ENCODE measurements at places on chromosomes 11 and 22. TPM values are rescaled to one million over a fixed set of nuclear protein-coding genes. Genes with fewer than 3 reads are reported as not detected.

DNA sequence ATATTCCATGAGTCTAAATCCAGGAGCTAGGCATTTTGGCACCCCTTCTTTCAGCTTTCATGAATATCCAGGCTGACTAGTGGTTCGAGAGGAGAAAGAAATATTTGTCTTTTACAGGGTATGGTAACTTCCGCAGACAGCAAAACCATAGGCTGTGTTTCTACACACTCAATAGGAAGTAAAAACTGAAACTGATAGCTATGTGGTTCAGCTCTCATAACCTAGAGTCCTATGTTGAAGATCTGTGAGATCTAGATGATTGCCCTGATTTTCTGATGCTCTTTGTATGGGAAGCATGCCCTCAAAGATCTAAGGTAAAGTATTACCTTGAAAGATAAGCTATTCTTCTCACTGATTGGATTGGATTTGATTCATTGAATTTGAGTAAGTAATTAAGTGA lies 118.3 kb downstream of the CD44 start:
- no peak for DNase-seq

GRCh38 chr11:122711831-122712381 lies 56.4 kb downstream of the UBASH3B start:
- no peak for DNase-seq

DNA sequence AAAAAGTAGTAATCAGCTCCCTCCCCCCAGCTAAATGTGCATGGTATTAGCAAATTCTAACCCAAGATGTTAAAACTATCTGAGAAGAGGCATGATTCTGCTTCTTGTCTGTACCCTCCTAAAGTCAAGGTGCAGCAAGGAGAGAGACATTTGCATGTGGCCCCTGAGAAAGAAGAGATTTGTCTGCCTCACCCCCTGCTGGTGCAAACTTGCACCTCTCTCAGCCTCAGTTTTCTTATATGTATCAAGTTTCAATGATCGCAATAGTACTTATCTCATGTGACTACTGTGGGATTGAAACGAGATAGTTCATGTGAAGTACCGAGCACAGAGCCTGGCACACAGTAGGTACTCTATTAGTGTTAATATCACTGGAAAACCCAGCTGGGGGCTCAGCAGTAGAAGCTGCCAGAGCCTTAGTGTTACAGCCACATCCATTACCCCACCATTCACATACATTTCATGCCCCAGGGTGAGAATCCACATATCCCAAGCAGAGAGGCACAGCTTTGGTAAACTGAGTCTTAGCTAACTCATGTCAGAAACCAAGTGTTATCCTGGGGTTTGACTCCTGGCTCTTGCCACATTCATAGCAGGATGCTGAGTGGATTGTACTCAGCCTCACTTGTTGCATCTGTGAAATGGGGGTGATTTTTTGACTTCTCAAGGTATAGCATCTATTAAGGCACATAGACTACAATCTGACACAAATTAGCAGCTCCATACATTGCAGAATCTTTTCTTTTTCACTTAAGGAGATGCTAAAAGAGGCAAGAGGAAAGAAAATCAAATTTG lies 24.9 kb downstream of the CD44 start:
- no peak for DNase-seq

- DNase-seq: no peak
Observed at GRCh38 chr11:2207773-2208621, 36.4 kb upstream of the TH start.

- no peak for DNase-seq
Observed at GRCh38 chr11:86249307-86250098, 5.0 kb downstream of the EED start.

DNA sequence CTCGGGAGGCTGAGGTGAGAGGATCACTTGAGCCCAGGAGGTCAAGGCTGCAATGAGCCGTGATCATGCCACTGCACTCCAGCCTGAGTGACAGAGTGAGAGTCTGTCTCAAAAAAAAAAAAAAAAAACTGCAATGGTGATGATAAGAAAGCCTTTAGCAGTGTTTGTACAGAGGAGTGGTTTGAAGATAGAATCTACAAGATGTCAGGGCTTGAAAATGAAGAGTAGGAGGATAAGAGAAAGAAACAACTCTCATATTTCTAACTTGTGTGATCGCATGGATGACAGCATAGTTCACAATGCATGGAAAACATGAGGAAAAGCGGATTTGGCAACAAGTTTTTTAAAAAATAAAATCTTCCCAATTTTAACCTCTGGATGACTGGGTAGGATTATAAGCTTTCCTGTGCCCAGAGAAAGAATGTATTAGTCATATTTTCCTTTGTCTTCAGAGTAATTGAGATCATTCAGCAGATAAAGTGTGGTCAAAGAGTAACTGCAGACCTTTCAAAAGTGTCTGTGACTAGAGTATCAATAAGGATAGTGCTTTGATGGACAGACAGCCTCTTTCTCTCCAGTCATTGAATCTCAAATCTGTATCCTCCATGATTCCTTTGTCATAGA lies 328.1 kb downstream of the CASP12 start:
- DNase-seq: no peak

- DNase-seq: no peak
Observed at GRCh38 chr11:104813532-104813931, 84.7 kb downstream of the CASP12 start.

DNA sequence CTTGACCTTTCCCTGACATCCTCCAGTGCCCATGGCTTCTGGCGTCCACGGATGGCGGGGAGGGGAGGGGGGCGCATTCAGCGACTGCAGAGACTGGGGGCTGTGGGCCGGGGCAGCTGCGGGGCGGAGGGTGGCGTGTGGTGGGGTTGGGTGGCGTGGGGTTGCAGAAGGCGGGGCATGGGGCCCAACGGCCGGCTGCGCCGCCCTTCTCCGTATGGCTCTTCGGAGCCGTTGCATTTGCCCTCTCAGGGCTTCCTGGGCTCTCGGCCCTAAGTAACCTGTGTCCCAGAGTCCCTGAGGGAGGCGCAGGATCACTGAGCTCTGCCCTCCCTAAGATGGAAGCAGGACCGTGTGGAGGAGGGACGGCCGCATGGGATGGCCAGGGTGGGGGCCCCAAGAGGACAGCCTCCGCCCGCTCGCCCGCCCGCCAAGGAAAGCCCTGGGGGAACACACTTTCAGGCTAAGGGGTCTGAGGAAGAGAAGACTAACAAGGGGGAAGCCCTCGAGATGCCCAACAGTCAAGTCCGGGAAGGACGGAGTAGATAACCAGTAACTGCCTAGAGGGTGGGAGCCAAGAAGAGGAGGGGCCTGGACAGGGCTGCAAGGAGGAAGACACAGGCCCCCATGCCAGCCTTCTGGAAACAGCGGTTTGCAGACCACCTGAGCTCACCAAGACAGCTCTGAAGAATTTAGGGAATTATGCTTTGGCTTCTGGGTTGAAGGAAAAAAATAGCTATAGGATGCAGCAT lies 9.2 kb upstream of the AIFM3 start:
- DNase-seq: no peak

- DNase-seq: no peak
Observed at GRCh38 chr11:20608934-20609333, 9.5 kb downstream of the SLC6A5 start.

DNA sequence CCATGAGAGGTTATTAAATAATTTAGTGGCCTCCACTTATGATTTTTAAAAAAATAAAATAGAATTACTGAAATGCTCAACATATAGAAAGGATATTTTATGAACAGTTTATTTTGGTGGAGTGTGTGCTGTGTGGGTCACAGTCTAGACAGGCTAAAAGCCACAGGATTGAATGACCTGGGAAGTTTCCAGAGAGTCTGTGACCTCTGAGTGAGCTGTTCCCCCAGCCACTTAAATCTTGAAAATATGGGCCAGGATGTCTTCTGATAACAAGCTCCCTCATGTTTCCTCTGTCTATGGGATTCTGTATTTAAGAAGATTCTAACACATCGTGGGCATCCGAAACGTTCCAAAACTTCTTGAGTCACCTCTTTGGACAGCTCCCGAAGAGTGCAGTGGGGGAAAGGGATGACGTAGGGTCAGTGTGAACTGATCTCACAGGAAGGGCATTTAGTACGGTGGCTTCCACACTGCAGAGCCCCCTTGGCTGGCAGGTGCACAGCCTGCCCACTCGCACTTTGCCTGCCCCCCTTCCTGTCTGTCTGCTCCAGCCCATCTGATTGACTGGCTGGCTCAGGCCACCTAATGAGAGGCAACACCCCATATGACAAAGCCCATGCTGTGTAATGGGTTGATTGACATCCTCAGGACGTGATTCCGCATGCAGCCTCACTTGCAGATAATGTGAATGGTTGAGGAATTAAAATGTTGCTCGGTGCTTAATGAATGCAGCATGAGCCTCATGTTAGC lies 97.4 kb downstream of the NTM start:
- no peak for DNase-seq

GRCh38 chr11:20045098-20045688 lies 115.1 kb downstream of the DBX1 start:
- no peak for DNase-seq

- peak; percentile 54 for DNase-seq
Observed at GRCh38 chr11:13207665-13208594, 69.7 kb upstream of the BMAL1 start.

GRCh38 chr22:36900225-36900624 lies 13.2 kb upstream of the CSF2RB start:
- DNase-seq: no peak

DNA sequence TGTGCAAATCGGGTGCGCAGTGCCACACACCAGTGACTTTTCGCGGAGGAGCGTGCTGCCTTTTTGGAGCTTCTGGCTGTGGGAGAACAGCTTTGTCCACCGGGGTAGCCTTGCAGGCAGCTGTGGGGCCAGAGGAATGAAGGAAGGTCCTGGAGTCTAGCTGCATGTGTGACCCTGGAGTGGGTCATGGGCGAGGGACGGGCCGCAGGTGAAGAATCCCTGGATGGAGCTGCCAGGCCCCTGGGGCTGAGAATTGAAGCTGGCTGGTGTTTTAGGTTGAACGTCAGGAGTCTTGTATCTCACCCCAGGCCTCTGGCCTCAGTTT lies 8.6 kb downstream of the CCND1 start:
- DNase-seq: no peak

- peak; percentile 22 for DNase-seq
Observed at GRCh38 chr11:64153812-64154211, 12.1 kb downstream of the MACROD1 start.

GRCh38 chr11:8813658-8814057 lies 97.3 kb upstream of the AKIP1 start:
- DNase-seq: peak; percentile 83

DNA sequence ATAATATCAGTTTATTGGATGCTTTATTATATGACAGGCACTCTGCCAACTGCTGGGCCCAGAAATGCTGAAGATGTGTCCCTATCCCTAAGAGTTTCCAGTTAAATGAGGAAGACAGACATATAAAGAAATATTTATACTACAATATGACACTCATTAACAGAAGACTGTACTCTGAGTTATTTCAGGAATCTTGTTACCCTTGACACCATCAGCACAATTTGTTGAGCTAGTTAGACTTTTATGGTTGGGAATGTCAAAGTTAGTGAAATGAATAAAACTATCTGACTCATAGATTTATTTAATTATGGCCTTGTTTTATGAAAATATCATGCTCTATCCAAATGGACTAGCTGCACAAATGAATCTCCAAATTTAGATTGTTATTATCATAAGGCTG lies 25.6 kb upstream of the MSANTD4 start:
- DNase-seq: no peak

GRCh38 chr11:103322821-103323220 lies 213.6 kb downstream of the DYNC2H1 start:
- DNase-seq: no peak

- DNase-seq: no peak
Observed at GRCh38 chr11:83132191-83132590, 24.7 kb upstream of the PCF11 start.

- DNase-seq: no peak
Observed at GRCh38 chr11:11253497-11253896, 99.6 kb downstream of the CSNK2A3 start.

- no peak for DNase-seq
Observed at GRCh38 chr22:37456346-37456745, 29.1 kb upstream of the ELFN2 start.

DNA sequence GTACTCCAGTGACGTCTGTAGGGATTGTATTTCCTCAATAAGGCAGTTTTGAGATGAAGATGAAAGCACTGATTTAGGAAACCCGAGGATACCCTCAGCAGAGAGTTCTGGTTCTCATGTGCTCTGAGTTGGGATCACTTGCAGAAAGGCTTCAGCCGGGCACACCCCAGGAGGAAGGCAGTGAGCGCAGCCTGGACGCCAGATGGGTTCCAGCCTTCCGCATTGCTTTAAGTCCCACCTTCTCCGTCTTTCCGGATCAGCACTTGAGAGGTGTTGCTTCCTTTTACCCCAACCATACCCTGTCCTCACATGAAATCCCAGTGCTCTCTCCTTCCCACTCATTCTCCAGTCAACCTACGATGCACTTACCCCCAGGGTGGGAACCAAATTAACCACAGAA lies 239.5 kb upstream of the CADM1 start:
- DNase-seq: no peak

DNA sequence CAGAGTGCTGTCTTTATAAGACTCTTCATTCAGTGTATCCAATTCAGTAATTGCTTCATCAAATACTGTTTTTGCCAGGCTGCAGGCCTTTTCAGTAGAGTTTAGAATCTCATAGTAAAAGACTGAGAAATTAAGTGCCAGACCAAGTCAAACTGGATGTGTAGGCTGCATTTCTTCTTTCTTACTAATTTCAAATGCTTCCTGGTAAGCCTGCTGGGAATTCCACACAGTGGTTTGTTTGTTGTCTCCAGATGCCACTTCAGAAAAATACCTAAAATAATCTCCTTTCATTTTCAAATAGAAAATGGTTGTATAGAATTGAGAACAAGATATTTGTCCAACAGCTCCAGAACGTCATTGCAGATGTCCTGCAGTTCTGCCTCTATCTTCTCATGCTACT lies 34.7 kb downstream of the LDHAL6A start:
- no peak for DNase-seq

GRCh38 chr11:69563946-69564775 lies 76.8 kb upstream of the CCND1 start:
- peak; percentile 22 for DNase-seq

DNA sequence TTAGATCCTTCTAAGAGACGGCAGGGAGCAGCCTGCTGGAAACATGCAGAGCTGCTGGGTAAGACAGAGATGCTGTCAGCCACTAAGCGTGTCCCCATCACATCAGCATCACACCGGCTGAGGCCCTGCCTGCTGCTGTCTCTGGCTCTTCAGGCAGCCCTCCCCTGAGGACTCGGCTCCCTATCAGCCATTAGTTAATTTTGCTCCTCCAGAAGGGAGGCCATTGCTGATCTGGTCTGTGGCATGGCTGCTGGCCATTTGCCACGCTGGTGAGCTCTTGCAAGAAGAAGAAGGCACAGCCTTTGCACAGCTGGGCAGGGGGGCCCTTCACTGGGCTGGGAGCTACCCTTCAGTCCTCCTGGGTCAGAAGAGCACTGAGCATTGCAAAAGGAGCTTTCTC lies 131.2 kb upstream of the PARVA start:
- DNase-seq: no peak

Gene TTLL12
- total RNA-seq: 38.1 TPM

Gene SLC22A24
- not detected for total RNA-seq

Gene SYT8
- 0.60 TPM for total RNA-seq

Gene APOL5
- total RNA-seq: not detected

Gene OR5M8
- total RNA-seq: not detected

Gene MS4A4A
- total RNA-seq: not detected

Gene OR52H1
- not detected for total RNA-seq

Gene OR51B2
- not detected for total RNA-seq

Gene NCAM1
- not detected for total RNA-seq

Gene KRTAP5-7
- not detected for total RNA-seq

Gene CCND1
- 117 TPM for total RNA-seq

Gene RASD2
- total RNA-seq: not detected

Gene LUZP2
- total RNA-seq: not detected

Gene INPP5J
- 0.24 TPM for total RNA-seq

Gene HARBI1
- 6.9 TPM for total RNA-seq
